ENCODE measurements at places on chromosomes 6 and 20.

DNA sequence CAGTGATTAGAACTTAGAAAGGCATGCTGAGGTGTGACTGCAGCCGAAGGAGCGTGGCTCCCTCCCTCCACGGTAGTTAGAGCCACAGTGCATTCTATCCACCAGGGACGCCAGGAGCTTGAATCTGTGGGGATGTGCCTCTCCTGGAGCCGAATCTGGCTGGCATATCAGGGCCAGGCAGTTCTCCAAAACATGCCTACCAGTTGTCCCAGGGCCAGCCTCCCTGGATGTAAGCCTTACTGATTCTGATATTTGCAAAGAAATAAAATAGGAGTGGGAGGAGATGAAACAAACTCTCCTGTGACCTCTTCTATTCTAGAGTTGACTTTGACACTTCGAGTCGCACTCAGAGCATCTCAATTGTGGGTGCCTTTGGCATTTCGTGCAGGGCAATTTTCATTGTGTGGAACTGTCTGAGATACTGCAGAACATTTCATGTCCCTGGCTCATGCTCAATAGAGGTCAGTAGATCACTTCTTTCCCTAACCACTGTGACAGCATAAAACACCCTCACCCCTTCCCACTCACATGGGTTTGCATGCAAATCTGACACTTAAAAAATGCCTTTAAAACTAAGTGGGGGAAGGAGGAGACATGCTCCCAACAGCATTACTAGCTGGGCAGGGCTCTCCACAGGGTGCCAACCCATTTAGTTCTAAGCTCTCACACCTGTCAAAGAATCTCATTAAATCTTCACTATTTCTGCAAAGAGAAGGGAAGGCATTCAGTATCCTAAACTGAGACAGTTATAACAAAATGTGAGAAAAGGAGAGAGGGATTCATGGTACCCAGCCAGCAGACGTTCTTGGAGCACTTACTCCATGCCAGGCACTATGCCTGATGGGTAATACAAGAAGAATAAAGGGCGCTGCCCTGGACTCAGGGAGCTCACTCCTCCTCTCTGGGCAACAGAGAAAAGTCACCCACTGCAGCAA is 378.9 kb downstream of the PREX1 start:
- DNase-seq = no peak

GRCh38 chr6:68628161-68628560 is 6.9 kb upstream of the ADGRB3 start:
- no peak for DNase-seq

DNA sequence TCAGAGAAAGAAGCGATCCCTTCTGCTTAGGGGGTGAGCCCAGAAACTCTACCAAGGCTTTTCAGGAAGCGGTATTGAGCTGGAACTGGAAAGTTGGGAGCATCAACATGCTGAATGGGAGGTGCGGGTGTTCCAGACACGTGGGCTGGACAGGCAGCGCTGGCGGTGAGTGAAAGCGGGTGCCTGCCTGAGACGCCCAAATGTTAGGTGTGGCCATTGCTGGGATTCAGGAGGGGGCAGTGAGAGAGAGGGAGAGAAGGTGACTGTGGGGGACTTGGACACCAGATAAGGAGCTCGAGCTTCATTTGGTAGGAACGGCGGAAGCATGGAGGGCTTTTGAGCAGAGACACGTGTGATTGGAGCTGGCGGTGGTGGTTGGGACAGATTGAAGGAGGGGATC is 157.7 kb downstream of the ZDHHC14 start:
- DNase-seq = no peak

DNA sequence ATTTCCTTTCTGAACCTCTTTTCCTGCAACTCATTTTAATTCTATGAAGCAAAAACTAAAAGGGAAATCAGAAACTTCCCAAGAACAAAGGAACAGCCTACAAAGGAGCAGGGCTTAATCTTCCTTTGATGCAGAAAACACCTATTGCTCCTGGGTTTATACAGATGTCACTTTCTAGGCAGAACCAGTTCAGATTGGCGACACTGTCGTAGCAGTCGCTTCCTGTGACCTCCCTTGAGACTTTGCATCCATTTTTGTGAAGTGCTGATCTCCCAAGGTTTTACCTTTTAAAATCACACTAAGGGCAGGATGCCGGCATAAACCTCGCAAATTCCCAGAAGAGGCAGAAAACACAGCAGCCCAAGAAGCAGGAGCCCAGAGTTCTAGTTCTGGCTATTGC is 40.1 kb downstream of the JAG1 start:
- DNase-seq = no peak

- DNase-seq = no peak
These were observed 235.5 kb downstream of the BMP7 start for GRCh38 chr20:57030611-57031600.
